Muscle of back (tissue), 13 donors: ENCODE measurements at places on chromosomes 12 and 14. TPM values are rescaled to one million over a fixed set of nuclear protein-coding genes. Genes with fewer than 3 reads are reported as not detected.
A peak's percentile ranks its signal among the peaks of the same experiment; 100 is the strongest.

GRCh38 chr12:95259368-95259767, 41.8 kb downstream of the VEZT start:
- no peak for DNase-seq

DNA sequence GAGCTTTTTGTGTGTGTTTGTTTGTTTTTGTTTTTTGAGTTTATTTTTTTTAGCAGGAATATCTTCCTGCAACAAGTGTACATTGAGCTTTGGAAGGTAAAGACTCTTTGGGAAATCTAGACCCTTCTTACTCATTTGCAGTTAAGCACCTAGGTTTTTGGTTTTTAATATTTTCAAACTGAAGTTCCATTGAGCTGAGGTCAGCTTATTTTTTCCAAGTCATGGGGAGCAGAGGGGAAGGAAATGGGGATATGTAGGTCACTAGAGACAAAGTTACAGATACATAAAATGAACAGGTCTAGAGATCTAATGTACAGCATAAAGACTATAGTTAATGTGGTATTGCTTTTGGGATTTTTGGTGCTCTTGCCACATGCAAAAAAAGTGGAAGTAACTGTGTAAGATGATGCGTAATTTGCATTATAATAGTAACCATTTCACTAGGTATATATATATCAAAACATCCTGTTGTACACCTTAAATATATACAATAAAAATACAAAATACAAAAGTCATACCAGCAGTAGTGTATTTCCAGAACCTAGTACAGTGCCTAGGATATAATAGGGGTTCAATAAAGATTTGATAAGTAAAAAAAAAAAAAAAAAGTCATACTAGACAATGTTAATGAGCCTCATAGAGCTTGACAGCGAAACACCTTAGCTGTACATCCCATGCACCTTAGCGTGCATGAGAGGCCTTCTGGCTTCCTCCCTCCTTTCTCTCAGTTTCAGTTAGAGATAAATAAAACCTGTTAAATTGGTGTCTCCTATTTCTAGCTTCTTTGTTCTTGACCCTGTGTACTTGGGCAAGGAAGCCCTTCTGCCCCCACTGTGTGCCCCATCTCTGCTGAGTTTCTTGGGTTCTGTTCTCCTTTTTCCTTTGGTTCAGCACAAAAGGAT, 22.7 kb downstream of the CGRRF1 start:
- no peak for DNase-seq

DNA sequence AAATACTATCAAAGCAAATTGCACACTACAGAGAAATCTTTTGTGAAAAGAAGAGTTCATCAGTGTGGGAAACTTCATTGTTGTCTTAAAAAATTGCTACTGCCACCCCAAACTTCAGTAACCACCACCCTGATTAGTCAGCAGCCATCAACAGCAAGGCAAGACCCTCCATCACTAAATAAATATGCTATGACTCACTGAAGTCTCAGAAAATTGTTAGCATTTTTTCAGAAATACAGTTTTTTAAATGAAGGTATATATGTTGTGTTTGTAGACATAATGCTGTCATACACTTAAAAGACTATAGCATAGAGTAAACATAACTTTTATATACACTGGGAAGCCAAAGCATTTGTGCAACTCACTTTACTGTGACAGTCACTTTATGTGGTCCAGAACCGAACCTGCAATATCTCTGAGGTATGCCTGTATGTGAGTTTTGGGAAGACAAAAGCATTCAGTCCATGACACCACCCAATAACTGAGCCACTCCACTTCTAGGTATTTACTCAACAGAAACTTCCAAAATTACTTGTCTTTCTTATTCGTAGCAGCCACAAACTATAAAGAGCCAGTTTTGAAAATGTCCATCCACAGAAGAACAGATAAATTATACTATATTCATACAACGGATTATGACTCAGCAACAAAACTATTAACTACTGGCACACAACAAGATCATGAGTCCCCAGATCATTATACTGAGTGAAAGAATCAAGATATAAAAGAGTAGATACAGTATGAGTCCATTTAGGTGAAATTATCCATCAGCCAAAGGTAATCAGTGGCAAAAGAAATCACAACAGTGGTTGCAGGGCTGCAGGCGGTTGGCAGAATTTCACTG, 649.6 kb downstream of the BCL11B start:
- DNase-seq: no peak

- DNase-seq: no peak
Observed at GRCh38 chr14:34257505-34257904, 204.5 kb downstream of the SPTSSA start.

The SERPINA3 gene
- not detected for polyA plus RNA-seq

- no peak for DNase-seq
Observed at GRCh38 chr12:99027461-99027860, 382.4 kb downstream of the APAF1 start.

- no peak for DNase-seq
Observed at GRCh38 chr12:14273913-14274311, 91.6 kb upstream of the ATF7IP start.

- DNase-seq: peak; percentile 95
Observed at GRCh38 chr12:5808981-5809380, 136.1 kb downstream of the ANO2 start.
